ENCODE measurements at places on chromosomes 13 and 19.

DNA sequence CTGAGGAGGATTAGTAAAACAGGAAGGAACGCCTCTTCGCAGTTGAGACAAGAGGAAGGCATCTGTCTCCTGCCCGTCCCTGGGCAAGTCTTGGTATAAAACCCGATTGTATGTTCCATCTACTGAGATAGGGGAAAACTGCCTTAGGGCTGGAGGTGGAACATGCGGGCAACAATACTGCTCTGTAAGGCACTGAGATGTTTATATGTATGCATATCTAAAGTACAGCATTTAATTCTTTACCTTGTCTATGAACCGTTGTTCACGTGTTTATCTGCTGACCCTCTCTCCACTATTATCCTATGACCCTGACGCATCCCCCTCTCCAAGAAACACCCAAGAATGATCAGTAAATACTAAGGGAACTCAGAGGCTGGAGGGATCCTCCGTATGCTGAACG is 722 bp upstream of the TIMM50 start:
- no peak for DNase-seq

GRCh38 chr19:6209233-6209632 is 70.5 kb downstream of the MLLT1 start:
- no peak for DNase-seq

DNA sequence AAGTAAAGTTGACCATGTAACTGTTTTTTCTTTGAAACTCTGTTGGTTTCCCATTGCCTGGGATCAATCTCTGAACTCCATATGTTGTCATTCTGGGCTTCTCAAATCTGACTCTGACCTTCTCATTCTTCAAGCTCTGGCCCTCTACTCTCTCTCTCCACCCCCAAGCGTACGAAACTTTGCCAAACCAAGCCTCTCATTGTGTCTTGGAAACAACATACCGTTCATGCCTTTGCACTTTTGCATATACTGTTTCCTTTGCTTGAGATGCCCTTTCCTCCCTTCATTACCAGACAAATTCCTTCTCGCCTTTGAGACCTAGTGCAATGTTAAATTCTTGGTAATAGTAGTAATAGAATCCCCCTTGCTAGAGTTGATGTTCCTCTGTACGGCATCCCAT is 113.7 kb downstream of the OLFM4 start:
- DNase-seq, result no peak

DNA sequence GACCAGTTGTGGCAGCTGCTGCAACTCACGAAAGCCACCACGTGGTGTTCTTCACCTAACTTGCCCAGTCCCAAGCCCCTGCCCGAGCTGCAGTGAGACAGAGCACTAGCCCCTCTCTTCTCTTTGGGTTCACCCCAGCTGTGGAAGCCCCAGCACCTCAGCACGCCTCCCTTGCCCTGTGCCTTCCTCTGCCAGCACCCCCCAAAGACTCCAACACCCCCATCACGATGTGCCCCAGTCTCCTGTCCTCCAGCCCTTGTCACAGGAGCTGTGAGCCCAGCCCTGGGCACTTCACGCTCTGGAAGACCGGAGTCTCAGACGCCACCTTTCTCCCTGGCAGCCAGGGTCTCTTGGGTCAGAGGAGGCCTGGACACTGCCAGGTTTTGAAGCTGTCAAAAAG is 2.2 kb upstream of the ZNF135 start:
- no peak for DNase-seq

DNA sequence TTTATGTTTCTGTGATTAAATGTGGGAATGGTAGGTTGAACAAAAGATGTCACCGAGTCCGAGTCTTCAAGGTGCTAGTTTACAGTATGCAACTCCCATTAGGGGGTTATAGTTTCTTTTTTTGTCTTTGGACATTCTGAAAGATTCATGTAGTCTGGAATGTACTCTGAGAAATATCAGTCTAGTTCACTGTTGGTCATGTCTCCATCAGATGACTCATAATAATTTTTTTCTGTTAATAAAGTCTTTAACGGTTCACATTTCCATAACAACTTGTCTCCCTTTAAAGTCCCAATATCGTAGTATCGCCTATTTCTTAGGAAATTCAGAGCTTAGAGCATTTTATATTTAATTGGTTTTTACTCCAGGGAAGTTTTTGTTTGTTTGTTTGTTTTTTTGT is 13.5 kb upstream of the ESD start:
- no peak for DNase-seq

DNA sequence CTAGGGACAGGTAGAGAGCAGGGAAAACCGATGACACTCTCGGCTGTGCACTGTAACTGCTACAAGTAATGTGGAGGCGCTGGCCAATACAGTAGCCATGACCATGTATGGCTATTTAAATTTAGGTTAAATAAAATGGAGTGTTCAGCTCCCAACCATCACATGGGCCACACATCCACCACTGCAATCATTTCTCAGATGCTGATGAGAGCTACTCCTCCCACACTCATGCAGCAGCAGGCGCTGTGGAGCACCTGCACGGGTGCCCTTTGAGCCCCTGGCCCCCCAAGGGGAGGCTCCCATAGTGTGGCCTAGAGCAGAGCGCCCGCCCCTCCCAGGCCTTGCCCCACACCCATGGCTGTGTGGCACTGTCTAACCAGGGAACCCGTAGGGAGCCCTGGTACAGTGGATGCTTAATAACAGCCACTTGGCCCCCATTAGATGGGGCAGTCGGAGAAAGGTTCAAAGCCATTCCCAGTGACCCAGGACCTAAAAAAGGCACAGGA is 6.0 kb downstream of the ACP4 start:
- no peak for DNase-seq

DNA sequence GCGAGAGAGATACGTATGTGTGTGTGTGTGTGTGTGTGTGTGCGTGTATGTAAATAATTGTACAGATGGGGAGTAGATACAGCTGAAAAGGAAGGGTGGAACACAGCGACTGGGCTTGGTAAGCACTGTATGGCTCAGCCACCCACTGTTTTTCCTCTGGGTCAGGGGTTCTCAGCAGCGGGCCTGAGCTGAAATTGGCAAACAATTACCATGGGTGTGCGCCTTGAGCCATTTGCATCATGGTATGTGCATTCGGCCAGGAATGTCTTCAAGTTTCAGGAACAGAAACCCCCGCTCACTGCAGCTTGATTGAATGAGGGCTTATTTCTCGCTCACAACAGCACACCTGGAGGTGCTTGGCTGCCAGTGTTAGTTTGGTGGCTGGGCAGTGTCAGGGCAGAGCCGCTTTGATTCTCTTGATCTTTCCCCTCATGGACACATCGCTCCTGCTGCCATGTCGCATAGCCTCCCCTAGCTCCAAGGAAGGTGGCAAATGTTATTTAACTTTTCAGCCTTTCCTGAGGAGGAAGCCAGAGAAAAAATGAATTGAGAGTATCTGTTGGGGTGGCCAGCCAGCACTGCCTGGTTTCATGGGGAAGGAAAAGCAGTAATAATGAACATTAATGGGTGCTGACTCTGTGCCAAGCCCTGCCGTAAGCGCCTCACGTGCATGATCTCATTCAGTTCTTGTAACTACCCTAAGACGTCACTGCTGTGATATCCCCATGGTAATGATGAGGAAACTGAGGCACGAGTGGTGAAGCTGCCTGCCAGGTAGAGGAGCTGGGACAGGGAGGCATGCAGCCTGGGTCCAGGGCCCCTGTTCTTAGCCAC is 126.9 kb downstream of the SIPA1L3 start:
- DNase-seq, result no peak

GRCh38 chr13:46121597-46122163 is 16.8 kb upstream of the CPB2 start:
- DNase-seq, result no peak

DNA sequence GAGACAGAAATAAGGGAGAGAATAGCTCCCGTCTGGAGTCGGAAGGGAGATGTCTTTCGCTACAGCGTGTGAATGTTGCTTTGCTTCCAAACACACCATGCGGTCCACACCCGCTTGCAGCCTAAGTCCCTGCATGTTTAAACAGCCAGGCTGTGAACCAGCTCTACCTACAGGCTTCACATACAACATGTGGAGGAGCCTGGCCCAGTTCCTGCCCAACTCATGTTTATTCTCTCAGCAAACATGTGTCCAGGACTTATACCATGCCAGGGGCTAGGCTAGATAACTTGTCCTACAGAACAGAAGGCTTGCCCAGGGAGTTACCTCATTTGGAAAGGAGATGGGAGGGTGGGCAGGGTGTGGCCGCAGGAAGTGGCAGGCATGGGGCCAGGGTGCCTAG is 181.5 kb downstream of the FOXO1 start:
- no peak for DNase-seq
